Vein endothelial cell (primary cell): ENCODE measurements at places on chromosomes 3 and 15. TPM values are rescaled to one million over a fixed set of nuclear protein-coding genes. Genes with fewer than 3 reads are reported as not detected.

The CHRNA7 gene
- total RNA-seq: 0.33 and 1.4 TPM in 2 replicates

The ROPN1 gene
- total RNA-seq: not detected in 2 replicates

The CKMT1B gene
- not detected in 2 replicates for total RNA-seq

The HESX1 gene
- 0.33 and 0.67 TPM in 2 replicates for total RNA-seq
